ENCODE measurements at places on chromosomes 6 and 20. TPM values are rescaled to one million over a fixed set of nuclear protein-coding genes. Genes with fewer than 3 reads are reported as not detected.

The CAGE1 gene
- total RNA-seq: 0.09 TPM

The PLTP gene
- 58.1 TPM for total RNA-seq

The CCN6 gene
- total RNA-seq: not detected

The ERGIC3 gene
- total RNA-seq: 258 TPM

The RSPO3 gene
- total RNA-seq: 30.1 TPM

The KCNK17 gene
- total RNA-seq: not detected

The ANKRD66 gene
- total RNA-seq: not detected

The ZKSCAN4 gene
- 6.8 TPM for total RNA-seq
